ENCODE measurements at places on chromosomes 11 and 22. TPM values are rescaled to one million over a fixed set of nuclear protein-coding genes. Genes with fewer than 3 reads are reported as not detected.

SLC22A9 gene
- total RNA-seq = not detected

NRXN2 gene
- total RNA-seq = 29.0 TPM

NLRX1 gene
- 9.7 TPM for total RNA-seq

PPP6R2 gene
- 42.1 TPM for total RNA-seq

All from smooth muscle cell of the coronary artery (primary cell).